ENCODE measurements at places on chromosomes 7 and 10.

GRCh38 chr7:30594048-30594539 is 584 bp upstream of the GARS1 start:
- no peak for DNase-seq

DNA sequence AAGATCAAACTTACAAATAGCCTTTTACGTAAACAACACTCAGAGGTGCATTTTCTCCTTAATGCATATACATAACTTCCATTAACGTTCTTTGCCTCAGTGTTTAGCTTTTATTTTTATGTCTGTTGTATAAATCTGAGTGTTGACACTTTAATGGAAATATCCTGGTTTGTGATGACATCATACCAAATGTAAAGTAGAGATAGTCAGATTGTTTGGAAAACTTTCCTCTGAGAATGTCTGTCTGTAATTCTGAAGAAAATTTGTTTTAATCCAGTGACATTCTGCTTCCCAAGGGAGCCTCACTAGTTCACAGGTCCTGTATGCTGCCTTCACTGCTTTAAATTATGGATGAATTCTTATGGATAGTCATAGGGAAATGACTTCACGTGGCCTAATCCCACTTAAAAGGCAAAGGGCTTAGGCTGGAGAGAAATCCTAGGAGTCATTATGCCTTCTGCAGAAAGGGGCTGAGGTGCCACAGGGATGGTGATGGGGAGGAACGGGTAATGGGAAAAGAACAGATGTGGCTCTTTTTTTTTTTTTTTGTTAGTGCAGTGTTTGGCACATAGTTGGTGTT is 93.2 kb downstream of the DNAJB9 start:
- no peak for DNase-seq

- DNase-seq, result no peak
Observed at GRCh38 chr10:29239569-29240472, 49.0 kb upstream of the LYZL1 start.

DNA sequence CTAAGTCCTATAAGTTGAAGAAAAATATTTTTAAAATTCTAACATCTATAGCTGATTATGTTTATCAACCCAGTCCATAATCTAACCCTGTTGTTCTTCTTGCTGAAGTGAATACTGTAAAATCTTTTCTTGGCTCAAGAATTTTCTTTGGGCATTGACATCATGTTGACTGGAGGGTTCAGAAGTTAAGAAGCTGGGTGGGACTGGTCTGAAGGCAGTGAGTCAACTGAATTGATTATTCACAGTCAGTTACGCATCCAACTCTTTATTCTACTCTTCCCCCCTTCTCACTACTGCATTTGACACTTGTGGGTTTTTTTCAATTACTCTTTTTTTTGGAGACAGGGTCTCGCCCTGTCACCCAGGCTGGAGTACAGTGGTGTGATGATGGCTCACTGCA is 31.0 kb downstream of the DENND2A start:
- no peak for DNase-seq

- peak; percentile 36 for DNase-seq
Observed at GRCh38 chr7:155644971-155645509, 579 bp downstream of the RBM33 start.

- no peak for DNase-seq
Observed at GRCh38 chr10:32960022-32960421, 2.0 kb upstream of the ITGB1 start.

DNA sequence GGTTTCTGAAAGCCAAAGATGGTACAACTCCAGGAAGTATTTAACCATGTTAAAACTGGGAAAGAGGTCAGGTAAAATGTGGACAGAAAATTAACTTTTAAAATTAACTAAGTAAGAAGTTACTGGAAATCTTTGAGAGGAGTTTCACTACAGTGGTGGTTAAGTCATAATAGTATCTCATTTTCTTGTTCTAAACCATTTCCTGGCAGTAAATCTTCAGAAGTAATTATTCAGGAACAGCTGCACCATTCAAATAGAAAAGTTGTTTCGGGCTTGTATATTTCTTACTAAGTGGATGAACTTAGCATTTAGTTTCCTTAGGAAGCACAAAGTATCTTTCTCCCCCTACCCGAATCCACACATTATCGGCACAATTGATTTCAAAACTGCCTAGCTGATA is 27.1 kb downstream of the COPG2 start:
- DNase-seq, result no peak

DNA sequence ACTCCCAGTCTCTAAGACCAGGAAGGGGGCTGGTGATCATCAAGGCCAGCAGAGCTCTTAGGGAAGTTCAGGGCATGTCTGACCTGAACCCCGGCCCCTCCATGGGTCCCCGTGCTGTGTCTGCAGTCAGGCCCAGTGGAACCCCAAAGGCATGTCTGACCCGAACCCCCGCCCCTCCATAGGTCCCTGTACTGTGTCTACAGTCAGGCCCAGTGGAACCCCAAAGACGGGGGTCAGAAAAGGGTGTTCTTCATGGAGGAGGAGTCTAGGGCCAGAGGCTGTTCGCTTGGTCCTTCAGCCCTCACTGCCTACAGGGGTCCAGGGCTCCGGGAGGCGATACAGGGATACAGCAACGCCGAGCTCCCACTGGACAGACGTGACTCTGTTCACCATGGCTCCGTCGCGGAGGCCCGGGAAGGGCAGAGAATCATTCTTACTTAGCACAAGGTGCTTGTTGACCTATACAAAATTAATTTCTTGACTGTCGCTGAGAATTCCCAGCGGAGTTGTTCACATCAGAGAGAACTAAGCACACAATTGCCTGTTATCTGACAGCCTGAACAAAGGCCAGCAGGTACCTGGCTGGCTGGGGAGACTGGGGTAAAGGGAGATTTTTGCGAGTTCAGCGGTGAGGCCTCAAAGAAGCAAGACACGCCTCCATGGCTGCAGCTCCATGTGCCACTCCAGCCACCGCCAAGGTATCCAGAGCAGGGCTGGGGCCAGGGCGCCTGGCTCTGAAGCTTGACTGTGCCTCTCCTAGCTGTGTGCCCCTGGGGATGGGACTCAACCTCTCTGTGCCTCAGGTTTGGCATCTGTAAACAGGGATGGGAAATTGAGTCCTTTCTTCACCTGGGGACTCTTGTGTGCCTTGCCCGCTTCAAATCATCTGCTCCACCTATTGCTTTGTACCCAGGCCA is 26.8 kb downstream of the EN2 start:
- no peak for DNase-seq

GRCh38 chr7:94251-94801 is 98.0 kb upstream of the FAM20C start:
- DNase-seq, result no peak

GRCh38 chr10:47346581-47347302 is 1.4 kb upstream of the RBP3 start:
- DNase-seq, result no peak

DNA sequence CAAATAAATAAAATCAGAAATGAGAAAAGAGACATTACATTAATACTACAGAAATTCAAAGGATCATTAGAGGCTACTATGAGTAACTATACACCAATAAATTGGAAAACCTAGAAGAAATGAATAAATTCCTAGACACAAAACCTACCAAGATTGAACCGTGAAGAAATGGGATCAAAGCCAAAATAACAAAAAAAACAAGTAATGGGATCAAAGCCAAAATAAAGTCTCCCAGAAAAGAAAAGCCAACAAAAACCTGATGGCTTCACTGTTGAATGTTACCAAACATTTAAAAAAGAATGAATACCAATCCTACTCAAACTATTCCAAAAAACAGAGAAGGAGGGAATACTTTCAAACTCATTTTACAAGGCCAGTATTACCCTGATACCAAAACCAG is 20.0 kb downstream of the GSDME start:
- DNase-seq, result no peak

- peak; percentile 33 for DNase-seq
Observed at GRCh38 chr7:79282070-79282694, 171.3 kb downstream of the MAGI2 start.

GRCh38 chr7:81410471-81411117 is 359.3 kb downstream of the HGF start:
- DNase-seq, result no peak

- peak; percentile 82 for DNase-seq
Observed at GRCh38 chr10:92242910-92243671, 47.8 kb downstream of the CPEB3 start.

- no peak for DNase-seq
Observed at GRCh38 chr7:82235713-82236112, 207.9 kb downstream of the CACNA2D1 start.

DNA sequence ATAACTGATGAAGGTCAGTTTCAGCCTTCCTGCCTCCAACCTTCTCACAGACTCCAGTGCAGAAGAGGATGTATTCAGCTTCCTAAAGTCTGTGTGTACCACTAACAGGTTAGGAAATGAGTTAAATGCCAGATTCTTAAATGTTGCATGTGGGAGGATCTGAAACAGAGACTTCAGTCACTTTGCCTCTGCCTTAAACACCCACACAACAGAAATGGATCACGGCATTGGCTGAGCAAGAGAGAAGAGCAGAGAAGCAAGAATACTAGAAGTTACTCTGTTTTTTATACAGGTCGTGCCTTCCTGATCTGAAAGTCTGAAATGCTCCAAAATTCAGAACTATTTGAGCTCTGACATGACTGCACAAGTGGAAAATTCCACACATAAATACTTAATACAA is 98.9 kb upstream of the ARHGAP21 start:
- DNase-seq, result no peak

DNA sequence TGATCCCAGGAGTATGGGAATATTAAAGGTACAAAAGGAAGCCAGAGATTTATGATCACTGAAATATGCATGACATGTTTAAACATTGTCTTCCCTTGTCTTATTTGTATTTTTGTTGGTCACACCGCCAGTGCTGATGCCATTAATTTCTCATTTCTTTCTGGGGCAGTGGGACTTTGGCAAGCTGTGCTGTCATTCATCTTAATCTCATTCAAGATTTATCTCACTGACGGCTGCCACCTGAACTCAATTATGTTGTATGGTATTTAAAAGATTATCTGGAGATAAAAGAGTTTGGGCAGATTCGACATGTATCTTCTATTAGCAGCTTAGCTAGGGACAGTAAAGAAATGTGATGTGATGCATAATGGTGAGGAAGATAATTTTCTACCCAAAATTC is 284.9 kb upstream of the PLXDC2 start:
- DNase-seq, result no peak

- DNase-seq, result peak; percentile 72
Observed at GRCh38 chr10:6203331-6204062, 765 bp downstream of the PFKFB3 start.

DNA sequence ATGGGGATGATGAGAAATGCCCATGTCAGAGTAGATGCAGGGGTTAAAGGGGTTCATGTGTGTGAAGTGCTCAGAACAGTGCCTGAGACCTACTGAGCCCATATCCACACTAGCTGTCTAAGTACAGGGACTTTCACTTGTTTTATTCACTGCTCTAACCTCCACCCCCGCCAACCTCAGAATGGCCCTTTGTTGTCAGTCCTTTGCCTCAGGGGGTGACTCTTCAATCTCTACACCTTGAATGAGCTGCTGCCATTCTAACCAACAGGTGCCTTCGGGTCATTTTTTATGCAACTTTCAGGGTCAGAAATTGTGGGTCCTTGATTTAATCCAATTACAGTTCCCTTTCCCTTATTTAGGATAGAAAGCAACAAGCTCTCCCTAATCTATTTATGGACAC is 26.2 kb downstream of the VSTM4 start:
- no peak for DNase-seq

DNA sequence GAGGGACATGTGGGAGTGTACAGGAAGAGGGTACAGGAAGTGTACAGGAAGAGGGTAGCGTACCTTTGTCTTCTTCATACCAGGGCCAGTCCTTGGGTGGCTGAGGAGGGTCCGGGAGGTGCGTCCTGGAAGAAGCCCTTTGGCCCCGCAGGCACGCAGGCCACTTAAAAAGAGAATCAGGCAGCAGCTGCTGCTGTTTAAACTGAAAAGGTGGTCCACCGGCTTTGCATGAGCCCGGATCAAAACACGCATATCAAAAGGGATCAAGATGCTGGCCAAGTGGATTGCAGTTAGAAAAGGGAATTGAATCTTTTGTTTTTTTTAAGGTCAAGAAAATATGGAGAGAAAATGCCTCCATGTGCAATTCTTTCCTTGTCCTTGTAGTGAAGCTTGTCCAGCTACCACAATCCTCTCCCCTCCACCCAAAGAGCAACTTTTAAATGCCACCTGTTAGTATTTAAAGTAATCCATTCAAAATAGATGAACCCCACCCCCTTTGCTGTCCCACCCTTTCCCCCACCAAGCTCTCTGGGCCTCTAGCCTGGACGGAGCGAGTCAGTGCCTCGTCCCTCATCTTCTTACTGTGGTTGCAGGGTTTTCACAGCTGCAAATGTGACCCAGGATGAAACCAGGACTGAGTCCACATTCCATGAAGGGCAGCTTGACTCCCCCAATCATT is 142.8 kb downstream of the GLCCI1 start:
- DNase-seq, result no peak

GRCh38 chr10:120455606-120456005 is 1.4 kb upstream of the PLPP4 start:
- no peak for DNase-seq

GRCh38 chr7:106480161-106480579 is 180.8 kb downstream of the CCDC71L start:
- no peak for DNase-seq

GRCh38 chr10:100364735-100365391 is 17.8 kb downstream of the SCD start:
- DNase-seq, result peak; percentile 72

- no peak for DNase-seq
Observed at GRCh38 chr7:87216701-87217508, 2.6 kb downstream of the TMEM243 start.

- DNase-seq, result no peak
Observed at GRCh38 chr7:157685430-157686284, 348.9 kb downstream of the DNAJB6 start.

DNA sequence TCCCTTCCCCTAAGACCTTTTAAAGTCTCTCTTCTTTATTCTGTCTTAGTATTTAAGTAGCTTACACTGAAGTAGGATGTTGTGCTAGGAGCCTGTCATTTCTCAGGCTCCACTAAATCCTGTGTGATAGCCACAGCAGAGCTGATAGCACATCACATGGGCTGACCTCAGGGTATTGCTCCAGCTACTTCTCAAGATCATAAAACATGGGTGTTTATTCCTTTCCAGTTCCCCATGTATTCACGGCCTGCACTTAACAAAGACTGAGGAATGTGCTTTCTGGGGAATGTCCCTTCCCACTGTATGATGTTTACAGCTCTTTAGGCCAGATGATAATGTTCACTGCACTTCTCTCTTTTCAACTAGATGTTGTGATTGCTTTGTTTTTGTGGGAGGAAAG is 1086.8 kb downstream of the KCNMA1 start:
- no peak for DNase-seq

GRCh38 chr10:116097239-116097784 is 175.7 kb downstream of the GFRA1 start:
- no peak for DNase-seq

DNA sequence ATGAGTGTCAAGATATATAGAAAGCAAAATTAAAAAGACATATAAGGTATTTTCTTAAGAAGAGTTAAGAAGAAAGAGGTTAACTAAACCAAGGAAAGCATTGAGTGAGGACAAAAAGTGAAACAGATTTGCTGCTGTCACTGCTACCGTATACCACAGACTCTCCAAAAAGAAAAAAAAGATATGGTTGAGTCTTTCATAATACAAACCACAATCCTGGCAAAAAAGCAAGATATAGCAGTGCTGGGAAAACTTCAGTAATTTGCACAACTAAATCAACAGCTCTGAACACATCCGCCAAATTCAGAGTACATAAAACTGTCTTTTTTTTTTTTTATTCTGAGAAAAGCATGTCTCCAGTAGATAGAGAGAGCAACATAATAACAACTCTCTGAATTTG is 114.7 kb downstream of the ETV1 start:
- DNase-seq, result peak; percentile 22
